Fibroblast of the aortic adventitia (primary cell): ENCODE measurements at places on chromosomes 2 and 18. TPM values are rescaled to one million over a fixed set of nuclear protein-coding genes. Genes with fewer than 3 reads are reported as not detected.

Gene SERPINB13
- total RNA-seq: not detected in 2 replicates

Gene ERMN
- total RNA-seq: 0.18 TPM in 1 of 2 replicates, not detected in the other

Gene SPP2
- 0.36 TPM in 1 of 2 replicates, not detected in the other for total RNA-seq

Gene MAPRE3
- total RNA-seq: 5.3 and 7.2 TPM in 2 replicates

Gene KYNU
- total RNA-seq: under 0.01 and 1.3 TPM in 2 replicates

Gene WNT6
- not detected in 2 replicates for total RNA-seq

Gene ASB18
- not detected in 2 replicates for total RNA-seq

Gene OTOF
- total RNA-seq: not detected in 2 replicates

Gene OBSL1
- total RNA-seq: 39.2 and 90.4 TPM in 2 replicates

Gene SFT2D3
- 3.5 and 7.0 TPM in 2 replicates for total RNA-seq

Gene TSPYL6
- total RNA-seq: 0.25 TPM in 1 of 2 replicates, not detected in the other

Gene IL36RN
- not detected in 2 replicates for total RNA-seq

Gene RNF144A
- 5.8 and 10.8 TPM in 2 replicates for total RNA-seq

GRCh38 chr18:37846996-37847395 is 281.4 kb upstream of the CELF4 start:
- no peak for DNase-seq

GRCh38 chr2:43458014-43458628 is 137.7 kb downstream of the THADA start:
- peak; percentile 77 for DNase-seq

DNA sequence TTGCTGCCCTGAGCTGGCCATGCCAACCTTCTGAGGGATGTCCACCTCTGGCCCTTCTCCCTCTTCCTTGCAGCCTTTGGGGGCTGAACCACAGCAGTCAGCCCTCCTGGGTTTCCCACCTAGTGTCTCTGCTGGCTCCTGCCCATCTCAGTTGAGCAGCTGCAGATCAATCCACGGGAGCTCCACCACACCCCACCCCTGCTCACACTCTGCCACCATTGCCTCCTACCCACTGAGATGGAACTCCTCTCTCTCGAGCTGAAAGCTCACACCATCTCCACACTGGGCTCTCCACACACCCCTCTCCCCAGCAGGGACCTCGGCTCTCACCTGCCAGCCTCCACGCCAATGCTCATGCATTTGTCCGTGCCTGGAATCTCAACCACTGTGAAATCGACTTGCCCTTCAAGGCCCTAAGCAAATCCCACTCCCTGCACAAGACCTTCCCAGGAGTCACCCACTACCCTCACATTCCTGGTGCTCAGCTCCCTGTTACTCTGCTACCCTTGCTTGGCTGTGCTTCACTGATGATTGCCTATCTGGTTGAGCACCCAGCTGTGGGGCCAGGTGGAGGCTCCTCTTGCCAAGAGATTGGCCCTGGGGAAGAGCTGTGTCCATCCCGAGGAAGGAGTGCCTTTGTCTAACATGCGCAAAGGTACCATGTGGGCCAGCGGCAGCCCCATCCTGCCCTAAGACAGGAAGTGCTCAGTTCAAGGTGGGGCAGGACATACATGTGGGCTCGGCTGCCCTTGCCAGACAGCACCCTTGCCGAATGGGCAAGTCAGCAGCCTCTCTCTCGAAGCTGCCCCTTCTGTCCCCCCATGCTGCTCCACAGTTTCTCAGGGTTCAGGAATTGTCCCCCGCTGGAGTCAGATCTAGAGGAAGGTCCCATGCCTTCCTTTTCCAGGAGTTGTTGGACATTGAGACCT is 208.7 kb downstream of the CYP26B1 start:
- no peak for DNase-seq

- DNase-seq: no peak
Measured at GRCh38 chr2:77397763-77398162, 124.4 kb downstream of the LRRTM4 start.

- peak; percentile 98 for DNase-seq
Measured at GRCh38 chr2:112794131-112794733, 9.9 kb upstream of the IL1A start.

DNA sequence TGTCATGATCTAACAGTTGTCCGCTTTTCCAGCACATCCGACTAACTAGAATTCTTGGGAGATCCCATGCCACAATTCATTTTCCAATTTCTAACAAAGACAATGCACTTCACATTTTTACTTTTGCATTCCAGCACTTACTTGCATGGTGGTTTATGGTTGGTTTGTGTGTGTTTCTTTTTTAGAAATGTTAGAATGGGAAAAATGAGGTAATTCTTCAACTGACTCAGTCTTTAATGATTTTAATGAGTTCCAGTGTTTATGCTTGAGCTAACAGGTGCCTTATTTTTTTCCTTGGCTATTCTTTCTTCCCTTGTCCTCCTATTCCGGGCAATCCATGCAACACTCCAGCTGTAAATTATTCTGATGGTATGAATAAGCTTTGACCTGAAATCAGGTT is 46.4 kb downstream of the SLC8A1 start:
- no peak for DNase-seq

DNA sequence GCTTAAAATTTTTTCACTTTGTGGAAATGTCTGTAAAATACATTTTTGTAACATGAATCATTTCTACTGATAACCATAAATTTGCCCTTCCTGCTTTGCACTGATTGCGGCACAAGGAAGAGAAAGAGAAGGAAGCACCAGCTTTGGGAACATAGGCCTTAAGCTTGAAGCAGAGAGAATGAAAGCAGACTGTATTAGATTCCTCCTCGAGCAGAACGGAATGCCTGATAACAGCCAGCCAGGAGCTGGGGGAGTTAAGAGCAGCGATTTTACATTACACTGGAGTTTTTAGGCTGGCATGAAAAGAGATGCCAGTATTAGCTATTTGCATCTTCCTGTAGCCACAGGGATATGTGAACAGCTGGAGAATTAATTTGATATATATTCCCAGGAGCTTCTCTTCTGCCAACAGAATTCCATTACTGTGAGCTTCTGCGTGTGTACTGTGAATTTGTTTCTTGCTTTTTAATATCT is 33.5 kb downstream of the CRIM1 start:
- peak; percentile 74 for DNase-seq

DNA sequence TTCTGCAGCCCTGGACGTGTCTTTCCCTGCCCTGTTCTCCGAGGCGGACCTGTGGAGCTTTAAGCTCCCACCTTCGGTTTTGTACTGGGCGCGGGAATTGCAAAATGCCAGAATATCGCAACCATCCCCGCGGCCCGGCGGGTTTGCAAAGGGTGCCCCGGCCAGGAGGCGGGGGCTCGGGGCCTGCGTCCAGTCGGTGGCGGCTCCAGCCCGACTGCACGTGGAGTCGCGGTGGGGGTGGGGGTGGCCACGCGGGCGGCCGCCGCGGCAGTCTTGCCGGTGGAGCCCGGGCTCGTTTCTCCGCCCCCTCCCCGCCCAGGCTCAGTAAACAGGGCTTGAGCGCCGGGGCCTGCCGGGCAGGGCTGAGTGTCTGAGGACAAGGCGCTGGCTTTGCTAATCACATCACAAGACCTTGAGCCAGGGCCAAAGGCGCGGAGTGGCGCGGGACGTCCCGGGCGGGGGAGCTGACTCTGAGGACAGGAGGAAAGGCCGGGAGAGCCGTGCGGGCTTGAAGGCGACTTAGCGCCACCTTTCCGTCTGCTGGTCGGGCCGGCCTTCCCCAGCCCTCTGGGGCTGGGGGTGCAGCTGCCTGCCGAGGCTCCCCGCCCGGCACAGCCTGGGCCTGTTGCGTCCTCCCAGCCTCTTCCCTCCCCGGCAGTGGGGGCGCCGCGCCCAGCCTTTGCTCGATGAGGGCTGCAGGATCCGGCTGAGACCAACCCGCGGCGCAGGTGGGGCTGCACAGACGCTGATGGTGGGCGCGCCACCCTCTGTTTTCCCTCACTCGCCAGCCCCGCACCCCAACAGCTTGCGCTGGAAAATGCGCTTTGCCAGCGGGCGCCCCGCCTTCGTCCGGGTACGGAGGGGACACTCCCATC is 786 bp upstream of the ZFP36L2 start:
- DNase-seq: peak; percentile 84

DNA sequence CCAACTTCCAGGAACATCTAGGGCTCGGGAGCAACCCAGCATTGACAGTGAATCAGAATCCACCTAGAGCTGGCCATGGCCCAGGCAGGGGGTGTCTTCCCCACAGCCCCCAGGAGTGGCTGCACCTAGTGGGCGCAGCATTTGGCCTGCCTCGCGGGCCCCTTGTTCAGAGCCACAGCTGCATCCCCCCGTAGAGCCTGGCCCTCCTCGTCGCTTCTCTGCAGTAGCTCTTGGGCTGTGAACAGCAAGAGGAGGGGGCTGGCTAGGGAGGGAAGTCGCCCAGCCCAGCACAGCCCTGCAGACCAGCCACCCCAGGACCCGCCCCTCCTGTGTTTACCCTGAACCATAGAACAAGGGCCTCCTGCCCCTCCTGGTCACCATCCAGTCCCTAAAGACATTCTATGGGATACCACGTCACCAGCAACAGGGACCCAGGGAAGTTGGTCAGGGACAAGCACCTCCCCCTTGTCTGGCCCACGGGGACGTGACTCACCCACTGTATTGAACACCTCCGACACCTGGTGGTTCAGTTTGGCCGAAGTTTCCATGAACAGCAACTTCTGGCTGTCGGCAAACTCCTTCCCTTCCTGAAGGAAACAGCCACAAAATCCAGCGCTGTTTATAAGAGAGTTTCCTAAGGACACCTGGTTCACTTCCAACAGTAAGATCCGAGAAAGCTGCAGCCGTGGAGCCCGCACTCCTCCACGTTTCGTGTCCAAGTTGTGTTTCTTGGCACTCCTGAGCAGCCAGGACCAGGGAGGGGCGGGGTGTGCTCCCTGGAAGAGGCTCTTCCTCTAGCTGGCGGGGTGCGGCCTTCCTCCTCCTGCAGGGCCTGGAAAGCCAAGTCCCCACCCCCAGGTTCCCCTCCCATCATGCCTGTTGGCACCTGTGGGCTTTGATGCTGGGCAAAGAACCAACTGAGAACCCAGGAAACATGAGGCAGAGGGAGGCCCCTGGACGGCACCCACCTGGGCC is 8.8 kb downstream of the PRLH start:
- DNase-seq: peak; percentile 28

DNA sequence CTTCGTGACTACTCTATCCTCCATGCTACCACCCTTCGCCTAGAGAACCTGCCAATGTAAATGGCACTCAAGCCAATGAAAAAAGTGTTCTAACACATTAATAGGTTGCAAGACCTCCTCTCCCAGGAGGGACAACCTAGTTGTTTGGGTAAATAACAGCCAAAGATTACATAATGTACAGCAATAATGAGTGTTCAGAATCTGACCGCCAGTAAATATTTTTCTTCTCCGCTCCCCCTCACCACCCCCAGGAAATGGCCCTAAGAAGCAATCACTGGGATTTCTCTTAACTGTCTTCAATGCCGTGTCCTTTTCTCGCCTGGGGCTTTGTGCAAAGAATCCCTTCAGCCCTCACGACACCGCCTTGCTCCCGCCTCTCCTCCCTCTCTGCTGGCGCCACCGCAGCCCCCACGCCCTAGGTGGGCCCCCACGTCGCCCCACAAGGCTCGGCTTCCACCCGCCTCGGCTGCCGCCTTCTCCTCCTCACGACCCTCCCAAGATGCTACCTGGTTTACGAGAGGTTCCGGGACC is 458 bp downstream of the HYCC2 start:
- peak; percentile 16 for DNase-seq

DNA sequence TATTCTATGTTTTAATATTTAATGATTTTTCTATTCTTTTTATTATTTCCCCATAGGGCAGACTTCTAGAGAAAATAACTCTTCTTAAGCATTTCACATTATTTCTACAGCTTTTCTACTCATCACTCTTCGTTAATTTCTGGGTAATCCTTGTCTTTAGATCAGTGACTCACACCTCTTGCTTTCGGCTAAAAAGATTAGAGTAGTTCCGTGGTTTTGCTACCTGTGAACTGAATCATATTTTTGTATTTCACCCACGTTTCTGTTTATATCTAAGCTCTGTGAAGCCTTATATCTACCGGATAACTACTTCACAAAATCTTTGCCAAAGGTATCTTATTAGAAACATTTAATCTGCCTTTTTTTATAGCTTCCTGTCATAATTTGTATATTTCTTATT is 685.5 kb upstream of the FSHR start:
- DNase-seq: no peak

DNA sequence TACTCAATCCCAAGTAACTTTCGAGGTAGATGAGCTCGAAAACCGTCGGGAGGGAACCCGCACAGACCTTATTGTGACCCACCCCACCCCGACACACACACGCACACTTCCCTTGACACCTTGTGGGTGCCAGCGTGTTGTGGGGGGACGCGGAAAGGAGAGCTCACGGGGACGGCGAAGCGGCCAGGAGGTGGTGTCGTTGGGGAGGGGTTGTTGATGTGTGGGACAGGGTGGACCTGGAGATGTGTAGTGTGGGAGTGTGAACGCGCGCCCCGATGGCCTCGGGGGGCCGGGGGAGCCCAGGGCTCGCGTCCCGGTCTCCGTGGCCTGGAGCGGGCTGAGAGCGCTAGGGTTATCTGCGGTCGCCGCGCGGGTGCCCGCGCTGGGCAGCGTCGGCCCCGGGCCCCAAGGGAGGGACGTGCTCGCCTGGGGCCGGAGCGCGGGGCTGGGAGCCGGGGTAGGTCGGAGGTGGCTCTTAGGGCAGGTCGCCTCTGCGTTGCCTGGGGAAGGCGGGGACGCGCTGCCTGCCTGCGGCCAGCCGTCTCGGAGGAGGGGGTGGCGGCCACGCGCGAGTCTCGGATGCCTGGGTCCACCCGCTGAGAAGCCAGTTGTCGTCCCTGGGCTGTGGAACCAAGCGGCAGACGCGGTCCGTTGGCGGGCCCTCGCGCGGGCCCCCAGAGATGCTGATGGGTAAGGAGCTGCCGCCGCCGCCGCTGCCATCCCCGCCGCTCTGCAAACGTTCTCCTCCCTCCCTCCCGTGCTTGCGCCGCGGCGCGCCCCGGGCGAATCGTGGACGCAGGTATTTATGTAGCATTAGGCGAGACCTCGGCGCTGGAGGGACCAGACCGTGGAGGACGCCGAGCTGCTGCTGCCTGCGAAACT is 1.6 kb downstream of the KLHL29 start:
- no peak for DNase-seq

GRCh38 chr18:76364282-76365259 is 130.5 kb downstream of the ZNF516 start:
- no peak for DNase-seq

DNA sequence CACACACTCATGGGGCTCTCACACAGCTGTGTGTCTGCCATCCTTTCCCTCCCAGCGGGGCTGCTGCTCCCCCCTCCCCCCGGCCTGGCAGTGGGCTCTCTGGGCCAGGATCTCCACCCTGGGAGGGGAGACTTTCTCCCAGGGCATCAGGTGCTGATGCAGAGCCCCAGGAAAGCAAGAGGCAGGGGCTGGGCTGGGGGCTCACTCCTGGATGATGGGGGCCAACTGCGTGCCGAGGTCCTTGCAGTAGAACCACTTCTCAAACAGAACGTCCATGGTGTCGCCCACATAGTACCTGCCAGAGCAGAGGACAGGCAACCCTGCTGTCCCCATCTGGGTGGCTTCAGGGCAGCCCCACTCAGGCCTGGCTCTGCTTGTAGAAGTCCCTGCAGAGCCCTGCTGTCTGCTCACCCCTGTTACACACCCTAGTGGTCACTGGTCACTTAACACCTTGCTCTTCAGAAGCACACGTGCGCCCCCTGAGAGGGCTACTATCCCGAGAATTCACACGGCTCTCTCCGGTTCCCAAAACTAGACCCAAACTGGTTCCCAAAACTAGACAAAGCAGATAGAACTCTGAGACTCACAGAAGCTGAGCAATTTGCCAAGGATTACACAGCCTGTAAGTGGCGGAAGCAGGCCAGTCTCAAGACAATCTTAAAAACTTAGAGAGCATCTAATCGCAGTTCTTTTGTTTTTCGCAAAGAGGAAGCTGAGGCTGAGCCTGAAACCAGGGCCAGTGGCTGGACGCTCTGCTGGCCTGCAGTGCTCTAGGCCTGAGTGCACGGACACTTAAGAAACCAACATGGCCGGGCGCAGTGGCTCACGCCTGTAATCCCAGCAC is 6.6 kb upstream of the OXER1 start:
- peak; percentile 49 for DNase-seq

GRCh38 chr2:201183365-201183727 is 405 bp downstream of the CASP10 start:
- no peak for DNase-seq
